ENCODE measurements at places on chromosomes 7 and 10. TPM values are rescaled to one million over a fixed set of nuclear protein-coding genes. Genes with fewer than 3 reads are reported as not detected.

DNA sequence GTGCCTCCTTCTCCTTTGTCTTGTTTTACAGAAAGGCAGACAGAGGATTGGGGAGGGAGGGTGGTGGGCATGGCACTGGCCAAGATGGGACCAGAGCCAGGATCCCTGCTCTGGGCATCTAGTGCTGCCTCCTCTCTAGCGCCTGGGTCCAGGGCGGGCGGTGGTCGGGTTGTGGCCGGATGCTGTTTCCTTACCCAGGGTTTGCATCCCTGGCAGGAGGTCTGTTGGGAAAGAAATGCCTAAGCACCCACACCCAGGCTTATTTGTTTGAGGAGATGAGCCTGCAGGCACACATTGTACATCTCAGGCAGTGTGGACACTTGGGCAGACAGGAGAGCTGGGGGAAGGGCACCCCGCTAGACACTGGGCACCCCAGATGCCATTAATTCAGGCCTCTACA is 102.3 kb upstream of the PCBD1 start:
- peak; percentile 40 for DNase-seq

DNA sequence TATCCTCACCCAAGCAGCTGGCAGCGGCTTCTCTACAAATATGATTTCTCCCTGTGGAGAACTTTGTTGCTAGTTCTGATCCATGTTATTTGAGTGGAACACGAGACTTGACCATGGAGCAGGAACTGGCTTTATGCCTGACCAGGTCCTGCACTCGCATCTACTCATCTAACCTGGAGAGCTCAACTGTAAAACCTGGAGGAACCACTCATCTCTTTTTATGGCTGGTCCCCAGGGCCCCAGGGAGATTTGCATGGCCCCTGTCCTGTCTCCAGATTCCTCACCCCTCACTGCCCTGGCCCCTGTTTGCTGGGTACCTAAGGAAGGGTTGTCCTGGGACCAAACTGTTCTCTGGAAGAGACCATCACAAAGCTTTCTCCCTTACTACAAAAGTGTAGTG is 16.0 kb downstream of the TCAF1 start:
- DNase-seq = no peak

DNA sequence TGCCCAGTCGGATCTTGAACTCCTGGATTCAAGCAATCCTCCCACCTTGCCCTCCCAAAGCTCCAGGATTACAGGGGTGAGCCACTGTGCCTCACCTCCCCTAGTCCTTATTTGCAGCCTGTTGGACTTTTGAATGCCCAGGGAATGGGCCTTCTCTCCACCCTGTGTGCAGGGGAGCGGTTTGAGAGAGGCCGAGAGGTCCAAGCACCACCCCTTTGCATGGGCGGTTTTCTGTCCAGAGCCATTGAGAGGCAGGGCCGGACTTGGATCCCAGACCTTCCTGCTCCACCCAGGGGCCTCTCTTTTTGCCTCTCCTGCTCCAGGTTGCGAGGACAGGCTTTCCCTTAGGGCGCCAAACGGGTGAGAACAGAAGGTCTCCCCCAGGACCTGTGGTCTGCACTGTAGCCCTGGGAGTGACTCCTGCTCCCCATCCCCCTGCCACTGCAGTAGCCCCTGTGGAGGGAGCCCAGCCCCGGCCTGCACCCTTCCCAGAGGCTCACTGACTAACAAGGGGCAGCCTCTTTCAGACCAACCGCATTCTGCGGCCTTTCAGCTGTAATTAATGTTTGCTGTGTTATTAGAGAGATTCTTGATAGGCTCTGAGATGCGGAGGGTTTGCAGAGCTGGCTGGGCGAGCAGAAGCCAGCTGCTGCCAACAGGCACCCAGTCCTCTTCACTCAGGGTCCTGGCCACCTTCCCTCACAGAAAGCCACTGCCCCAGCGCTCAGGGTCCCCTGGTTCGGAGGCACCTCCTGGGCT is 57.9 kb downstream of the ELFN1 start:
- no peak for DNase-seq

DNA sequence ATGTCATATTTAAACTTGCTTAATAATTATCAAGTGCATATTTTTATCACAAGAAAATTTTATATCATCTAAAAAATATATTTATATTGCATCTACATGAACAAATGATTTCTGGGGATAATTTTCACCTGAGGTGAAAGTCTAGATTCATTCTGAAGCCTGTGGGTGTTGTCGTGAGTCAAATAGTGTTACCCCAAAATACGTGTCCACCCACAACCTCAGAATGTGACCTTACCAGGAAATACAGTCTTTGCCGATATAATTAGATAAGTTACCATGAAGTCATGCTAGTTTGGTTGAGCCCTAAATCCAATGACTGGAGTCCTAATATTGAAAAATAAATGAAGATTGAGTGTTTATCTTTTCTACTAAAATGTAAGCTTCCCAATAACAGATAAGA is 203.0 kb upstream of the MDFIC start:
- no peak for DNase-seq

DNA sequence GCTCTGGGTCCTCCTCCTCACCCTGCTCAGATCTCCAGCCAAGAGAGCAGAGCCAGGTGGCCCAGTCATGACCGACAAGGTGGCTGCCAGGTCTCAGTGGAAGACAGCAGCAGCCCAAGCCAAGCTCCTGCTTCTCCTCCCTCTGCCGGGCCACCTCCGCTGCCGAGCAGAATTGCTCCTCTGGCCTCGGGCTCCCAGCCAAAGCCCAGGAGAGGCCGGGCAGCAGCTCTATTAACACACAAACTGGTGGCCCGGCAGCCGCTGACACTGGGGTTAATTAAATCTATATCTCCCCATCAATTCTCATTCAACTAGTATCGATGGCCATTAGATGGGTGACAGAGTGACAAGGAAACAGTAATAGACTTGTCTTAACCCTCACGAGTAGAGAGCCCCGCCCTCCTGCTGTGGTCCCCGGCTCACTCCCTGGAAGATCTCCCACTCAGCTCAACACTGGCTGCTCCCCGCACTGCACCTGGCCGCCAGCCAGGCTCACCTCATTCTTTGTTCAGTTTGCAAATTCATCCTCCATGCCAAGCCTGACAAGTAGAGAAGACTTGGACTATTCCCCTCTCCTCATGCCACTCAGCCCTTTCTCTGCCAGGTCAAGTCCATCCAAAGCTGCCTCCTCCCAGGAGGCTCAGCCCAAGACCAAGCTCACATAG is 74.1 kb upstream of the UNC5B start:
- DNase-seq = no peak

- DNase-seq = no peak
These were observed 3.3 kb upstream of the C10orf105 start for GRCh38 chr10:71722849-71723248.

GRCh38 chr7:1673581-1674118 is 3.6 kb downstream of the ELFN1 start:
- peak; percentile 70 for DNase-seq

DNA sequence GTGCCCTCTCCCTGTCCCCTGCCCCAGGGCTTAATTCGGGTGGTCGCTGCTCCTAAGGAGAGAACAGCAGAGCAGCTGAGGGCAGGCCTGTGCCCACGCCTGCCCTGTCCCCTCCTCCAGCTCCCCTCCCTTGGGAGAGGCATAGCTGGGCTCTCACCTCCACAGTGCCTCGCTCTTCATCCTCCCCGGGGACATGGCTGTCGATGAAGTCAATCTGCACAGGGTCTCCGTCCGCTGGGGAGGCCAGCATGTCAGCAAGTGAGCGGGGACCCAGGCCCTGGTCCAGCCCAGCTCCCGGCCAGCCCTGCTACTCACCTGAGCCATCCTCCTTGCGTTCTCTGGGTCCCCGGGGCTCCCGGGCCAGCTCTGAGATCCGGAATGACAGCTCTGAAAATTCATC is 3.8 kb upstream of the SAP25 start:
- DNase-seq = peak; percentile 76

DNA sequence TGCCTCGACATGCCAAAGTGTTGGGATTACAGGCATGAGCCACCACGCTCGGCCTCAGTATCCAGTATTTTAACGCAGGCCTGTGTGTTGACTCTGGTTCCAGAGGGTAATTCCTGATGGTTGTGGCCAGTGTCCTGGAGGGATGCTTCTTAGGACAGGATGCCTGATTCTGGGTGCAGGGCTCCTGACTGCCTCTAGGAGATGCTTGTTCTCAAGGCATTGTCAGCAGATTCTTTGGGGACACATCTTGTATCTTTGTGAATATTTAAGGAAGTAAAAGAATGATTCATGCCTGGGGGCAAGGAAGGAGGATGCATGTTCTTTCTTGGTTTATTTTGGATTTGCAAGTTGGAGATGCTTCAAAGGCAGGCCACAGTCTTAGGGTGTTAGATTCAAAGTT is 2.2 kb downstream of the ZDHHC4 start:
- no peak for DNase-seq

GRCh38 chr7:149773446-149774236 is at the start of gene ZNF467:
TSS of gene ZNF467 (minus strand) at chr7:149773588. CDS start at chr7:149771032, 2,556 bp downstream.
- peak; percentile 93 for DNase-seq

- no peak for DNase-seq
These were observed 80.1 kb downstream of the MTERF1 start for GRCh38 chr7:91800389-91800788.

- no peak for DNase-seq
These were observed 20.8 kb upstream of the RAB18 start for GRCh38 chr10:27482984-27483956.

DNA sequence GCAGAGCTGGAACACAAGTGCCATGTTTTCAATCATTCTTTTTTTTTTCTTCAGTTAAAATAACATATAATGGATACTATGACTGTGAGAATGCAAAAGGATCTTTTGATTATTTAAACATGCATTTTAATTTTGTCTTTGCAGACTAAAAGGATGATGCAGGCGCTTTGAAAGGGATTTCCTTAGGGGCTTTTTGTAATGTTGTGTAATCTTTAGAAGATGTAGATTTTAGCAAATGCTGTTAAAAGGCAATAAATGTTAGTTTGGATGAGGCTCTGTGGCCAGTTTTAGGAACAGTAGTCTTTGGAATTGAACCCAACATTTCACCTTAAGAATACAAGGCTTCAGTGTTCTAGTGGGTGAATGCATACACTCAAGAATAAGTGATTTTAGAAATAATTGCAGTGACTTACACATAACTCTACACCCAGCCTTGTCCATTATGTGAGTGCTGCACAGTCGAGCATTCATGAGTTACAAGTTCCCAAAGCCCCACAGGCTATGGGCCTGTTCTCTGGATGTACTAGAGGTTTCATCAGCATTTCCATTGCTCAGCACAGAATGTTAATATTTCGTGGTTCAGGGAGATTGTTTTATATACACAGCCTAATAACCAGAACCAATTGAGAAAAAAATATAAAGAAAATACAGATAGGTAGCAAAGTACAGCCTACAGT is 11.6 kb downstream of the PAPSS2 start:
- no peak for DNase-seq

GRCh38 chr7:95549818-95550529 is 46.3 kb downstream of the PDK4 start:
- no peak for DNase-seq

DNA sequence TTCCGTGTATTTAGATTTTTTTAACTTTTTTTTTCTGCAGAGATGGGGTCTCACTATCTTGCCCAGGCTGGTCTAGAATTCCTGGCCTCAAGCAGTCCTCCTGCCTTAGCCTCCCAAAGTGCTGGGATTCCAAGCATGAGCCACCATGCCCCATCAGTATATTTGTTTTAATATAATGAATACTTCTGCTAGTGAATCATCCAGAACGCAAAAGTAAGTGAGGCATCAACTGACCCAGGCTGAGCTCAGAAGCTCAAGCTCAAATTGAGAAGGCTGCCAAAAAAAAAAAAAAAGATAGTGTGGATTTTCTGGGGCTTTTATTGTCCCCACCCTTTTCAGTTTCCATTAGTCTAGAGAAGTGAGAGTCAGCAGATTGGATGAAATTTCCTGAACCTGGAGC is 39.0 kb upstream of the TECTB start:
- DNase-seq = no peak

GRCh38 chr10:131961777-131962662 is 19.7 kb downstream of the BNIP3 start:
- DNase-seq = peak; percentile 65

- no peak for DNase-seq
These were observed 43.2 kb downstream of the SEMA3C start for GRCh38 chr7:80875537-80876120.

- DNase-seq = no peak
These were observed 446.6 kb upstream of the SORCS1 start for GRCh38 chr10:107611115-107611514.

GRCh38 chr7:42471573-42472174 is 234.7 kb upstream of the GLI3 start:
- no peak for DNase-seq

DNA sequence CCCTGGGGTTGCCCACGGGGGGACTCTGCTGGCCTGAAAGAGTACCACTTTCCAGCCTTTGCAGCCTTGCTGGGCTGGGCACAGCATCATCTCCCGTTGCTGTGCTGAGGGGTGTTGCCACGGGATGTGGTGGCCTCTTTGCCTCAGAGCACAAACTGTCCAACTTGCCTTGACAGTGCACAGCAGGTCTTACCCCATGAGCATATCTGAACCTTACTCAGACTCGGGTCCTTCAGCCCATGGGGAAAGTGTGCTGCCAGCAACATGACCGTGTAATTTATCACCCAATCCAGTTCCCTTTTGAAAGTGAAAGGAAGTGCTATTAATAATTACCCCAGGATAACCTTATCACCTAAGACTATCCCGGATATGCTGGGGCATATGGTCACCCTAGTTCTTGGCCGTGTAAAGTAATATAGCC is 46.8 kb downstream of the TBXAS1 start:
- DNase-seq = peak; percentile 82

- peak; percentile 80 for DNase-seq
These were observed 825 bp downstream of the ADRB1 start for GRCh38 chr10:114044247-114045135.

DNA sequence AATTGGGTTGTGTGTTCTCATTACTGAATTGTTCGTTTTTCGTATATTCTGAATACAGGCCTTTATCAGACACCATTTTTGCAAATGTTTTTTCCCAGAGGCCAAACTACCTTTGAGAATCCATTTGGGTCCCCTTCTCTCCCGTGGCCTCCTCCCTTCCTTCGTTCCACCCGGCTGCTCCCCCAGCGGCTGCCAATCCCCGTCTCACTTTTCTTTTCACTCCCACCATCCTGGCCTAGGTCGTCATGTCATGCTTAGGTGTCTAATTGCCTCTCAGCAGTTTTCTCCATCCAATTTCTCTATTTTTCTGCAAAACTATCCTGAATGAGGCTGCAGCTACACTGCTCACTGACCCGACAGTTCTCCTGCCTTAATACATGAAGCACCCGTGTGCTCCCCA is 17.9 kb downstream of the PITRM1 start:
- DNase-seq = no peak

- DNase-seq = no peak
These were observed 419.9 kb downstream of the NRG3 start for GRCh38 chr10:82294874-82295378.

GRCh38 chr10:34340934-34341333 is 474.2 kb downstream of the PARD3 start:
- DNase-seq = no peak

DNA sequence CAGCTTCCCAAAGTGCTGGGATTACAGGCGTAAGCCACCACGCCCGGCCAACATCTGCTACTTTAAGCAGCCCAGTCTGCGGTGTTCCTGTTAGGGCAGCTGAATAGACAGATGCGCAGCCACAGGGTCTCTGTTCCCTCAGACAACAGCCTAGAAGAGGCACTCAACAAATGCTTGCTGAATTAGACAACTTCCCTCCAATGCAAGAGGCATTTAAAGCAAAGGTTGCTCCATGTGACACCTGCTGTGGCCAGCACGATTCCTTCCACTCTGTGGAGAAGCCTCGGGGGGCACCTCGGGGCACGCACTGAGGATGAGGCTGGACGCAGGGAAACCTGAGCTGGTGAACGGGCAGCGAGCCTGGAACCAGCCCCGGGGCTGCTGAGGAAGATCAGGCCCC is 237.8 kb downstream of the MAD1L1 start:
- no peak for DNase-seq

ACHE gene
- polyA plus RNA-seq = 3.7 TPM

FEZF1 gene
- polyA plus RNA-seq = not detected

SHH gene
- not detected for polyA plus RNA-seq

EPDR1 gene
- polyA plus RNA-seq = 5.5 TPM

SPDYE2 gene
- polyA plus RNA-seq = not detected

MYL10 gene
- polyA plus RNA-seq = not detected

Data from spleen (tissue), 13 donors.